Astrocyte of the hippocampus (primary cell): ENCODE measurements at places on chromosomes 2 and 18.

GRCh38 chr18:34993289-34993688 is 47.9 kb upstream of the MAPRE2 start:
- DNase-seq: no peak

DNA sequence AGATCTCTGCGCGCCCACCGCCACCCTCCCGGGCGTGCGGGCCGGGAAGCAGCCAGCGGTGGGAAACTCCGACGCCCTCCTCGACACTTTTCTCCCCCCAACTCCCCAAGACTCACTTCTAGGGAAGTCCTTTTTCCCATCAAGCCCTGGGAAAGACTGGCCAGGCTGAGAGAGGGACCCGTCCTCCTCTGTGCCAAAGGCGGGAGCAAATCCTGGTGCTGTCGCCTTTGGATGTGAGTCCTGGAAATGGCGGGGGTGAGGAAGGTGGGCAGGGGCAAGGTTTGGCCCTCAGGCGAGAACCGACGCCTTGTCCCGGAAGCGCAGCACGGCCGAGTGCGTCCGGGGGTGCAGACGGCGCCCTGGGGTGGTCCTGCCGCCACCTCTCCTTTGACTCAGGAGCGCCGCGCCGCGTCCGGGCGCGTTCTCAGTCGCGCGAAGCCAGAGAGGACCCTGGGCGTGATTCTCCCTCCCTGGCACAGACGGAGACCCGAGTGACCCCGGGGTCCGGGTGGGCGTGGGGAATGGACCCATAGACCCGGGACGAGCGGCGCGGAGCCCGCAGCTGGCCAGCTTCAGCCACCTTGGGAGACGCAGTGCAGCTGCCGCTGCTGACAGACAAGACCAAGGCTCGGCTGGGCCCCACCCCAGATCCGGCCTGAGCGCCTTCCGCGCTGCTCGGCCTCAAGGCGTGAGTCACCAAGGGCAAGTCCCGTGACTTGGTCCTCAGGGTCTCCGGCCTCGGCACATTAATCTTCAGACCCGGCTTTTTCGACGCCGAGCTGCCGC is 3.5 kb upstream of the LBX2 start:
- DNase-seq: peak; percentile 88

DNA sequence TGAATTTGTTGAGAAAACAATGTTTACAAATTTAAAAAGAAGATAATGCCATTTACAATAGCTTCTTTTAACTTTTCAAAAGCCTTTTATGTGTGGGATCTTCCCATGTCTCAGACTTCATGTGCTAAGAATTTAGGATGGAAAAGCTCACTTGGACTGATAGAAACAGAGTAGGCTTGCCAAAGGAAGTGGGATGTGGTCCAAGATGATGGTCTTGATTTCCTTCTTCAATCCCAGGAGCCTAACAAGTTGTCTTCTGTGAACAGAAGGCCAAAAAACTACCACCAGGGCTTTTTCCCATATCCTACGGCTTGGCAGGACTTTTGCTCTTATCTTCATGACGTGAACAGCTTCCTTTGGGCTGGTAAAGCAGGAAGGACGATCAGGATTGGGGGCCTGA is 9.5 kb downstream of the CXCR4 start:
- DNase-seq: no peak

DNA sequence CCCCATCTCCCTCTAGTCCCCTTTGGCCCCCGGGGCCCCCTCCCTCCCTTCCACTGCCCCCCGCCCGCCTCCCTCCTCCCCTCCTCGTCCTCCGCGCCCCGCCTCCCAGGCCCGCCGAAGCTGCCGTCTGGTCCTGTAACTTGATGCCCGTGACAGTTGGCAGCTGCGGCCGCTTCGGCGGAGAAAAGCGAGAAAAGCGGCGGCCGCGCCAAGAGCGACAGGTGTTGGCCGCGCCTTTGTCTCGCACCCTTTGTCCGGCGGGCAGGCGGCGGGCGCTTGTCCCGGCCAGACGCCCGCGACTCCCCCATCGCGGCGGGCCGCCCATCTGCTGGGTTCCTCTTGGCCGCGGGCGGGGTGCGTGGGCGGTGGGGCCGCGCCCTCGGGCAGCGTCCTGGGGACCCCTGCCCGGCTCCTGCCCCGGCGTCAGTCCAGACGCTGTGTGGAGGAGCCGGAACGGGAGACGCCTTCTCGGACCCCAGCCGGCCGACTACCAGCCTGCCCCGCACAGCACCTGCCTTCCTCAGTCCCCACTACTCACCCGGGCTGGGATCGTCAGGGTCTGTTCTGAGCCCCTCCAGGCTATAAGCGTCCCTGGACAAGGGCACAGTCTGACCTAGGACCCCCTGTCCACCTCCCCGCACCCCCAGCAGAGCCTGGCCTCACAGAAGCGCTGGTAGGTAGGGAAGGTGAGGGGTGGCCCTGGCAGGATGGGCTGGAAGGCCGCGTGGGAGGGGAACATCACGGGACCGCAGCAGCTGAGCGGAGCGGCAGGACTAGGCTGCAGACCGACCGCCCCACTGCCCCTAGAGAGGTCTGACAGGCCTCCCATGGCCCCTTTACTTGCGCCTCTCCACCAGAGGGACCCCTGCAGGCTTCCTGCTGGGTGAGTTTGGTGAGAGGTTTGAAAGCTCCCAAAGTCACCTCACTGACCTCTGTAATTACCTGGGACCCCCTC is 1.2 kb upstream of the HES6 start:
- DNase-seq: peak; percentile 66

- DNase-seq: no peak
These were observed 149.0 kb downstream of the MSH2 start for GRCh38 chr2:47551800-47552525.

- peak; percentile 83 for DNase-seq
These were observed 63.6 kb downstream of the CLHC1 start for GRCh38 chr2:55168221-55169154.

- DNase-seq: no peak
These were observed 121.8 kb downstream of the PLB1 start for GRCh38 chr2:28617502-28618184.

DNA sequence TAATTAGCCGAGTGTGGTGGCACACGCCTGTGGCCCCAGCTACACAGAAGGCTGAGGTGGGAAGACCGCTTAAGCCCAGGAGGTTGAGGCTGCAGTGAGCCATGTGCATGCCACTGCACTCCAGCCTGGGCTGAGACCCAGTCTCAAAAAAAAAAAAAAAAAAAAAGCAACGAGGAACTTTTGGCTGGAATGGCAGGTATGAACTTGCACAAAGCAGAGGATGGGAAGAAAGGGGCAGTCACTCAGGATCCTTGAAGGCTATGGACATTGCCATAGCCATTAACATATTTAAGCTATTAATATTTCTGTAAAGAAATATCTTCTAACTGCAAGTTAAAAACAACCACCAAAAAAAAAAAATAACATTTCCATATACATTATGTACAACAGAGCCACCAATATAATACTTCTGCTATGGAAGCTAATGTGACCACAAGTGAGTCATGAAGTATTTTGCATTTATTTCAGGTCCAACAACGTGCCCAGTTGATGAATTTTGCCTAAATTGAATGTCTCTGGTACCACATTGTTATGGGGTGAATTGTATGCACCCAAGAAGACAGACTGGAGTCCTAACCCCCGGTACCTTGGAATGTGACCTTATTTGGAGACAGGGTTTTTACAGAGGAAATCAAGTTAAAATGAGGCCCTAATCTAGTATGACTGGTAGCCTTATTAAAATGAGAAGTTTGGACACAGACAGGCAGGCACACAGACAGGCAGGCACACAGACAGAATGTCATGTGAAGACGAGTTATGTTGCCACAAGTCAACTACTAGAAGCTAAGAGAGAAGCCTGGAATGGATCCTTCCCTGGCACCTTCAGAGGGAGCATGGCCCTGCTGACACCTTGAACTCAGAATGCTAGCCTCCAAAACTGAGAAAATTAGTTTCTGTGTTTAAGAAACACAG is 102.8 kb downstream of the RBMS1 start:
- DNase-seq: peak; percentile 89

- DNase-seq: peak; percentile 28
These were observed 50.6 kb upstream of the IKZF2 start for GRCh38 chr2:213202011-213202410.

GRCh38 chr2:8378016-8378810 is 303.6 kb upstream of the ID2 start:
- no peak for DNase-seq

- DNase-seq: peak; percentile 99
These were observed 48.5 kb downstream of the SMAD7 start for GRCh38 chr18:48902023-48902855.

DNA sequence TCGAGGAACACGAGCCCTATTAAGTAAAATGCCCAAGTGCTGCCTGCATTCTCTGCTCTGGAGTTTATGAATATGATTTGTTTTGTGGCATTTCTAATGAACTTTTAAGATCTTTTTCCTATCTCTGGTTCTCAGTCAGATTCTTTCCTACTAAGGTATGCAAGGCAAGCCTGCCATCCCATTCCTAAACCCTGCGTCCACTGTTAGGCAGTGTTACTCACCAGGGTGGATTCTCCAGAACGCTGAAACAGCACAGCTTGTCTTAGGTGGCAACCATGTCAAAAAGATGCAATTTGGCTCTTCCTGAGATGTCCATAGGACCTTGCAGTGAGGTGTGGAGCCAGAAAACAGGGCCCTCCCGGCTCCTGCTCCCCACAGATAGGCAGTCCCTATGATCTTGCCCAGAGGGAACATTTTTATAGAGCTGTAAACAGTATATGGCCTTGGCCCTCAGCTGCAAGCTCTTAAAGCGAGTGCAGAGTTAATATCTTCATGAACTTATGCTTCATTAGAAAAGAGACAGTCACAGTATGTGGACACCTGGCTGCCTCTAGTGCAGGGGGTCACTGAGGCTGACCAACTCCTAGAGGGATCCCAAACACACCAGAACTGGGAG is 84.4 kb downstream of the TPGS2 start:
- DNase-seq: peak; percentile 20

GRCh38 chr18:50356036-50356945 is 18.6 kb upstream of the SKA1 start:
- no peak for DNase-seq

GRCh38 chr2:203438528-203438927 is 96.6 kb downstream of the RAPH1 start:
- no peak for DNase-seq

- DNase-seq: no peak
These were observed 162.2 kb upstream of the TACR1 start for GRCh38 chr2:75361486-75361885.

DNA sequence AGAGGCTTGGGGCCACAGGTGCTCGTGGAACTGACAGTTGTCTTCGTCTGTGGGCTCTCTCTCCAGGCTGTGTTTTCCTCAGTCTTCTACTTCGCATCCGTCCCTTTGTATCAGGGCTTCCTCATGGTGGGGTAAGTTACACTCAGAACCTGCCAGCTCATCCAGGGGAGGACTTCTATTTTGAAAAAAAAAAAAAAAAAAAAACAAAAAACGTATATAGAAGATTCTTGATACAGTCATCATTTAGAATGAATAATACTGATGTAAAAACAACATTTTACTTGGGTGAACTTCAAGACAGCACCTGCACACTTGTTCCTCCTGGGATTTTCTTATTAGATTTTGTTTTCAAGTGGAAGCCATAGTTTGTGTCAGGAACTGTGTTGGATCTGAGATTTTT is 47.7 kb upstream of the NFATC1 start:
- DNase-seq: no peak

DNA sequence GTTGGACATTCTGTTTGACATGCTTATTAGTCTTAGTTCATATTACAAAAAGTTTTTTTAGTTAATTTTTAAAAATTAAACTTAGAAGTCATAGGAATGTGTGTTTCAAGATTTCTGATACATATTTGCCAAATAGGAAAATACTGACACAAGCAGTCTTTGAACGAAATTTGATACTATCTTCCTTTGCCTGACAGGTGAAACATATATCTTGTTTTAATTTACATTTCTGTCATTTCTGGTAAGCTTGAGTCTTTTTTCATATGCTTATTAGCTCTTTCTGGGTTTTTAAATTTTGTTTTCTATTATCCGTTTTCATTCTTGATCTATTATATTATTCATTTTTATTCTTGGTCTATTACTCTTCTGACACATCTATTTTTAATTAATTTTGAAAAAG is 24.5 kb downstream of the ITGAV start:
- DNase-seq: no peak

DNA sequence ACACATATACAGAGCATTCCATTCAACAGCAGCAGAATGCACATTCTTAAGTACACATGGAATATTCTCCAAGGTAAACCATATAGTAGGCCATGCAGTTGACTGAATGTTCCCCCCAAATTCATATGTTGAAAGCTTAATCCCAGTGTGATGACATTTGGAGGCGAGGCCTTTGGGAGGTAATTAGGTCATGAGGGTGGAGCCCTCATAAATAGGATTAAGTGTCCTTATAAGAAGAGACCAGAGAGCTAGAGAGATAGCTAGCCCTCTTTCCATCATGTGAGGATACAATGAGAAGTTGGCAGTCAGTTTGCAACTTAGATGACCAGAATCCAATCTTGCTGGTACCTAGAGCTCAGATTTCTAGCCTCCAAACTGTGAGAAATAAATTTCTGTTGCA is 27.6 kb downstream of the TMEM185B start:
- DNase-seq: no peak

DNA sequence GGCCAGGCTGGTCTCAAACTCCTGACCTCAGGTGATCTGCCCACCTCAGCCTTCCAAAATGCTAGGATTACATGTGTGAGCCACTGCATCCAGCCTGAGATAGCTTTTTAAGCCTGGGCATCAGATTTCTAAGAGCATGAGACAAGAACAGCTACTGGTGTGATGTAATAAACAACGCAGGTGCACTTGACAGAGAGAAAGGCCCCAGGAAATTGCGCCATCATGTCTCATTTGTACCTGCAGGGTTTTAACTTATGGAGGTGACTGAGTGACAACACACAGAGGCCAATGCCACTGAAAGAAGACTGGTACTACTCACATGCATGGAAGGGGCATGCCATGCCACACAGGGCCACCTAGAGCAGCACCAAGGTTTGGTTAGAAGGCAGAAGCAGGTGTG is 209.4 kb downstream of the SP3 start:
- no peak for DNase-seq

GRCh38 chr18:5237083-5237722 is 40.1 kb upstream of the AKAIN1 start:
- no peak for DNase-seq

DNA sequence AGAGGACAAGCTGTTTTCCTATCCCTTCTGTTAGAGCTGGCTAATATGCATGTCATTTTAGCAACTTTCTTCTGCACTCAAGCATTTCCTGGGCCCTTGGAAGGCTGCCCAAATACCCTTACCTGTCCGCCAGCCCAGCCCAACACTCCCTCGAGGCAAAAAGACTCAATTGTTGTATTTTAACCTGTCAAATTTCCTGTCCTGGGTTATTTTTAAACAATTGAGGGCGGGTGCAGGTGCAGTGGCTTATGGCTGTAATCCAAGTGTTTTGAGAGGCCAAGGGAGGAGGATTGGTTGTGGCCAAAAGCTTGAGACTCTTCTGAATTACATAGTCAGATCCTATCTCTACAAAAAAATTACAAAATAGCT is 125.0 kb upstream of the ARHGAP28 start:
- no peak for DNase-seq

DNA sequence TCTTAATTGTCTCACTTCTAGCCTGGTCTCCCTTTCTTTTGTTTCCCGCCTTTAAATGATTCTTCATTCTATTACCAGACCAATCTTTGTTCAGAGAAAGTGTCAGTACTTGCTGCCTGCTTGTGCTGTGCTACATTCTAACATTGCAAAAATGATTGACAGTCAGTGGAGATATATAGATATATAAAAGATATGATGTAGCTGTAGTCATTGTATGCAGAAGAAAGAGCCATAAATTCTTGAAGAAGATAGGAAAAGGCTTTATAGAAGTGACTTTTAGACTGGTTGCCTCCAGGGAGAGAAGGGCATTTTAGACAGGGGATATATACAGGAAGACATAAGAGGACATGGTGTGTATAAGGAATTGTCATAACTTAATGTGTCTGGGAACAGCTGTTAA is 13.6 kb downstream of the AGPS start:
- DNase-seq: no peak
